Stimulated activated CD4-positive, alpha-beta T cell treated with anti-CD3 and anti-CD28 coated beads, Interleukin-2, amount 100 ng/mL, for 24 hours (primary cell): ENCODE measurements at places on chromosomes 7 and 10.

- no peak for DNase-seq
These were observed 675 bp downstream of the SLC4A2 start for GRCh38 chr7:151060113-151060415.

DNA sequence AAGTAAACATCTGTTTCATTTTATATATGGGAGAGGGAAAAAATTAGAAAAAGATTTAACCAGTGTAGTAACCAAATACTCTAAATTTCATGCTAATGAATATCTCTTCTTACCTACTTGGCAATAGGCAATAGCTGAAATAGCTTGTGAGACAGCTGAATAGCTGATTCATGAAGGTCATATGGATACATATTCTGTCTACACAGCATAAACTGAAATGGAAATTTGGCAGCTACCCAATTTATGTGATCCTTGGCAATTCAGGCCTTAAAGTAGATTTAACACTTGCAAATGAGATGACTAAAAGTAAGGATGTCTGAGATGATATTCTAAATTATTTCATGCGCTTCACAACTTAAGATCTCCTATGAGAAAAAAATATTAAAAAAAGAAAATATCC lies 261.2 kb upstream of the SEMA3A start:
- no peak for DNase-seq

DNA sequence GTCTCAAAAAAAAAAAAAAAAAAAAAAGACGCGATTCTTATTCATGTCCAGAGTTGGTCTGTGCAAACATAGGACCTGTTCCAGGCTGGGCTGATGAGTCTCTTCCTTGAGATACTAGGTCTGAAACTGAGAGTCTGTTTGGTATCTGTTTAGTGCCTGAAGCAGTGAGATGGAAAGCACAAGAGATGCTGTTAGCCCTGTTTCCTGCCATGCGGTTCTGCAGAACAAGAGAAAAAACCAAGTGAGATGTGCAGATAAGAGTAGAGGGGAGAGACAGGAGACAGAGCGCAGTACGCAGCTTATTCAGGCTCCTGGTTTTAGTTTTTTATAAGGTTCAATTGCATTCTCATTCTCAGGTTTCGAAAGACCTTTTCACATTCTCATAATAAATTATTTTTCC lies 85.8 kb upstream of the PRKCQ start:
- peak; percentile 47 for DNase-seq

GRCh38 chr10:133257489-133258065 lies 19.1 kb downstream of the ADAM8 start:
- DNase-seq: peak; percentile 28

- DNase-seq: no peak
These were observed 16.8 kb upstream of the TES start for GRCh38 chr7:116193329-116194087.
